Activated CD8-positive, alpha-beta memory T cell treated with anti-CD3 and anti-CD28 coated beads for 4 hours (primary cell): ENCODE measurements at places on chromosomes 16 and 17.
A peak's percentile ranks its signal among the peaks of the same experiment; 100 is the strongest.

DNA sequence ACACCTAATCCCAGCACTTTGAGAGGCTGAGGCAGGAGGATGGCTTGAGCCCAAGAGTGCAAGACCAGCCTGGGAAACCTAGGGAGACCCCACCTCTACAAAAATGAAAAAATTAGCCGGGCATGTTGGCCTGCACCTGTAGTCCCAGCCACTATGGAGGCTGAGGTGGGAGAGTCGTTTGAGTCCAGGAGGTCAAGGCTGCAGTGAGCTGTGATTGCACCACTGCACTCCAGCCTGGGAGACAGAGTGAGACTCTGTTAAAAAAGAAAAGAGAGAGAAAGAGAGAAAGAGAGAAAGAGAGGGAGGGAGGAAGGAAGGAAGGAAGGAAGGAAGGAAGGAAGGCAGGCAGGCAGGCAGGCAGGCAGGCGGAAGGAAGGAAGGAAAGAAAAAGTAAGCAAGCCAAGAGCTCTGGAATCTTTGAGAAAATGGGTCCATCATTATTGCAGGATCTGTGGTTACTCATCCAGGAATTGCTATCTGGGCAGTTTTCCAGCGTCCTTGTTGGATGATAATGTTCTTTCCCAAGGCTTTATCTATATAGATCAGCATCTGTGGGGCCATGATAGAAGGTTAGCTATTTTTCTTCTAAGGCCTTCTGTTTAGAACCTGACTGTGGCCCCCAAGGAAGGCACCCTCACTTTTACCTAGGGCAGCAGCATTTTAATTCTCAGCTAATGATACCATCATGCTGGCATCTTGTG lies 533.2 kb upstream of the CDH5 start:
- no peak for DNase-seq

- no peak for DNase-seq
Observed at GRCh38 chr17:17556671-17557070, 34.8 kb downstream of the PEMT start.

DNA sequence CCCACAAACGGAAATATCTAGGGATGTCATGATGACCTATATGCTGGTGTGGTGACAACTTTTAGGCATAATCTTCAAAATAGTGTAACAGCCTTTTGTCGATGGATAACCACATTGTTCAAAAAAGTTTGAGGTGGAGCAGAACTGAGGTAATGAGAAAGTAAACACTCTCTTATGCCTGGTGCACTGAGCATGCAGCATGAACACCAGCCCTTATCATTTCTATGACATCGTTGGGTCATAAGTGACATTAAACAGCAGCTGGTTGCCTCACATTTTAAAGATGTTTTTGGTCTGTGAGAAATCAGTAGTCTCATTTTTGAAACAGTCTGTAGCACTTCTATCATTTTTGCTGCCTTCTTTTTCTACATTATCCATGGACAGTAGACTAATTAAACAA lies 1.8 kb downstream of the KRT23 start:
- no peak for DNase-seq

DNA sequence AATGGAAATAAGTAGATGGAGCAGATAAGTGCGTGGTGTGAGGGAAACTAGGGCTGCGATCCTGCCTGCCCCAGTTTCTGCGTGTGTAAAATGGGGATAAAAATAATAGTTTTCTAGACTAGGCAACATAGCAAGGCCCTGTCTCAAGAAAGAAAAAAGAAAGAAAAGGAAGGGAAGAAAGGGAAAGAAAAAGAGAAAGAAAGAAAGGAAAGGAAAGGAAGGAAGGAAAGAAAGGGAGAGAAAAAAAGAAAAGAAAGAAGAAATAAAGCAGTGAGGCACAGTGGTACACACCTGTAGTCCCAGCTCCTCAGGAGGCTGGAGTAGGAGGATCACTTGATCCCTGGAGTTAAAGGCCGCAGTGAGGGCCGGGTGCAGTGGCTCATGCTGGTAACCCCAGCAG lies 2.2 kb upstream of the PKMYT1 start:
- no peak for DNase-seq

DNA sequence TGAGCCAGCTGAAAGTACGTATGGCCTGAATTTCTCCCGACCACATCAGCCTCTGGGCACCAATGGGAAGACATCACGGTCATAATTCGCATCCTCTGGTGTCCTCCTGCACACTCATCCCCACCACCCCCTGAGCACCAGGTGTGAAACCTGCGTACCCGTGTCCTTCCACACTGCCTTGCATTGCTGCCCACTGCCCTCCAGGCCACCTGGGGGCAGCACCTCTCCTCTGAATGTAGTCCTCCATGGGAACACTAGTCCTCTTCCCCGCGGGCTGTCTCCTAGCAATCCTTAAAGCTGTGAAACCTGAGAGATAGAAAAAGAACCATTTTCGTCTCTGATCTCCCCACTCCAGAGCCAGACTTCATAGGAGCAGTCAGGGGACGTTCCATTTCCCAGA lies 125.5 kb downstream of the ZNF18 start:
- no peak for DNase-seq

- DNase-seq: no peak
Observed at GRCh38 chr16:72428681-72429376, 256.9 kb upstream of the PMFBP1 start.

DNA sequence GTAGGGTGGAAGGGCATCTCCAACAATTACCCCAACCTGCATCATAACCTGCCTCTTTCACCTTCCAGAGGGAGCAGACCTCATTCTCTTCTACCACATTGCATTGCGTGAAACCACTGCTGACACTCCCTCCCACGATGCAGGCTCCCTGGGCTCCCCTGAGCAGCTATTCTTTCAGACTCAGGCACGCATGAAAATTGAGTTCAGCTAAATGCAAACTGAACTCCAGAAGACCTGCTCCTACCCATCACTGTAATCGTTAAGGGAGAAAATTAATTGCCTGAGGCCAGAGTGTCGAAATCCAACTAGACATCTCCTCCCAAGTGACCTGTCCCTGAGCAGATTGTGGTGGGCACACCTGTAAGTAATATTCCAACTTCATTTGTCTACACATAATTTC lies 186.0 kb downstream of the GRIN2A start:
- no peak for DNase-seq

GRCh38 chr17:59825533-59826322 lies 67.0 kb downstream of the TUBD1 start:
- DNase-seq: no peak

DNA sequence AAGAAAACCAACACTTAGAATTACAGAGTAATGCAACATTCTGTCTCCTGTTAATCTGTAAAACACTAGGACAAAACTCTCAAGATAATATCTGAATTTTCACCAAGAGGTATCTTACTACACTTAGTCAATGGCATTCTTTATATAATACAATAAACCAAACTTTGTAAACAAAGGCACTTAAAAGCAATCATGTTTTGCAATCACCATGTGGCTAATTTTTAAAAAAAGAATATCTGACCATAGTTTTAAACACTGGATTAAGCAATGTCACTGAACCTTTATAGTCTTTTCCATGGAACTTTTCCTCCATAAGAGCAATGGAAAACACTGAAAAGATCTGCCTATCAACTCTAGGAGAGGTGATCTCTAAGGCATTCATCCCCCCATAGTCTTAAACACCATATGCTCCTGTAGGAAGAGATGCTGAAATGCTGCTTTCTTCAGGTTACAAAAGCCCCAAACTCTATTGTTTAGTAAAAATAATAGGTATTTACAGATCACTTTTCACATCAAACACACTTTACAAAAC lies 144.2 kb upstream of the CORO6 start:
- no peak for DNase-seq

DNA sequence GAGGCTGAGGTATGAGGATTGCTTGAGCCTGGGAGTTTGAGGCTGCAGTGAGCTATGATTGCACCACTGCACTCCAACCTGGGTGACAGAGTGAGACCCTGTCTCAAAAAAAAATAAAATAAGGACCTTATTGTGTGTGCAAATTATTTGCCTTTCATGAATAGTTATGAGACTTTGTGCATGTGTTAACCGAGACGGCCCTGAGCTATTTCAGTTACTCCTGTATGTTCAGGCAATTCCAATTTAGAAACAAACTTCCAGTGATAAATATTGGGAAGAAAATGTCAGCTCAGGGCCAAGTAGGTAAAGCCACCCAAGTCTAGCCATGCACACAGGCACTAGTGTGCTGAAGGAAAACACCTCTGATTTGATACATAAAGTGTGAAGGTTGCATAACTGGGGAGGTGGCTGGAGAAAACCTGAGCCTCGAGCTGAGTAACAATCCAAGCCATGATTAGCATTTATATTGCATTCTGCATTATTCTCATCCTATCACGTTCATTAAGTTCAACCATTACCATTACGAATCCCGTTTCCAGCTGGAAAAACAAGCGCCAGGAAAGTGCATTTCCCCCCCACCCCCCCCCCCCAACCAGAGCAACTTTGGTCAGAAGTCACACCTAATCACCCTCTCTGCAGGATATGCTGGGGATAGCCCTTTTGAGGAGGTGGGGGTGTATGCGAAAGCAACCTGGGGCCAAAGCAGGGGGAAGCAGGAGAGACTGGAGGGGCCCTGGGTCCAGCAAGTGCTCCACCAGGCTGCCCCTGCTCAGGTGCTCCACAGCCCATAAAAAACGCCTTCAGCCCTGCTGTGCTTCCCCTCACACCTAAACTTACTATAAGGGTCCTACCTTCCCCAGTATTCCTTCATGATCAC lies 18.6 kb upstream of the ENDOV start:
- DNase-seq: no peak

DNA sequence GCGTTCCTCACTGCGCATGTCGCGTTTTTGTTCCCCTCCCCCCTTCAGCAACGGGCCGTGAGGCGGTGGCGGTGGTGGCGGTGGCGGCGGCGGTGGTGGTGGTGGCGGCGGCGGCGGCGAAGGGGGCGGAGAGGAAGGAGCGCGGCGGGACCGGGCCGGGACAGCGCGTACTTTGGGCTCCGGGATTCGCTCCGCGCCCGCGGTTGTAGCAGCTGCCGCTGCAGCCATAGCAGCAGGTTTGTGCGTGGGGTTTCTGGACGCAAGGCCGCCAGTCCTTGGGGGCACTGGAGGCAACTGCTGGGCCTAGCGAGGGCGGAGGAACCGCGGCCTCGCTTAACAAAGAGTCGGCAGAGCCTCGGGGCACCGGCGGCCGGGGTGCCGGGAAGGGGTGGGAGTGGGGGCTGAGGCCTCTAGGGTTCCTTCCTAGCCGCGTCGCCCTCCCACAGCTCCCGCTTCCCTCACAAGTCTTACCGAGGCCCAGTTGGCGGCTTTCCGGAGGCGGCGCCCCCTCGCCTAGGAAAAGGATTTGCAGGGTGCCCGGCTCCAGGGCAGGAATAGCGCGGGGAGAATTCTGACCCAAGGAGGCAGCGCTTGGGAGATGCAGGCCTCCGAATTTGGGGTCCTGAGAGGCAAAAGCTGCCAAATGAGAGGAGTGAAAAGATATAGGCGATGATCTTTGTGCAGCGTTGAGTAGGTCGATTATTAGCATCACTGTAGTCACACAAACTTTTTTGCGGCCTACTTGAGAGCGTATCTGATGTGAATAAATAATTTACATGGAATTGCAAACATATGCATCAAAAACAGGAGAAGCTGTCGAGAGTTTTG lies at the start of gene DDX42:
TSS of gene DDX42 (plus strand) at position 30 of the 828 bp plus-strand sequence. CDS start 12,880 bp downstream, outside the sequence.
- DNase-seq: peak; percentile 11

GRCh38 chr16:51881731-51882130 lies 665.2 kb downstream of the TOX3 start:
- DNase-seq: no peak

- DNase-seq: no peak
Observed at GRCh38 chr16:86681031-86681756, 102.8 kb downstream of the FOXL1 start.

- no peak for DNase-seq
Observed at GRCh38 chr16:49183911-49184310, 97.7 kb downstream of the CBLN1 start.

GRCh38 chr17:64216338-64217248 lies 46.5 kb downstream of the TEX2 start:
- DNase-seq: no peak

GRCh38 chr17:35773679-35774425 lies 13.2 kb downstream of the C17orf50 start:
- DNase-seq: no peak

DNA sequence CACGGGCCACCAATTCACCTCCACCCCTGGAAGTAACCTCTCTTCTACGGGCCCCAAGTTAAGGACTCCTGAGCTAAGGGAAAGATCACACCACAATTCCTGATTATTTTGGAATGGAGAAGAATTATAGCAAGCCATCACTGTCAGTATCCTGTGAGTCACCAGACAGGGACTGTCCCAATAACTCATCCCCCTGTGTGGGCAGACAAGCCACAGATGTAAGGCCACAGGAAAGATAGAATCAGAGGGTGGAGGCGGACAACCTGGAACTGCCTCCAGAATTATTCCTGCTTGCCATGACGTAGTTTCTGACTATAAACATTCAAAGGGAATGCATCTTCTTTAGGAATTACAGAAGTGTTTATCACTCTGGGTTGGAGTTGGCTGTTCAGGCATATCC lies 5.8 kb upstream of the MYO1D start:
- DNase-seq: no peak

GRCh38 chr17:80082403-80083135 lies 18.8 kb upstream of the GAA start:
- DNase-seq: no peak

- DNase-seq: no peak
Observed at GRCh38 chr16:23114131-23114904, 34.9 kb downstream of the USP31 start.

GRCh38 chr16:13344001-13344400 lies 442.6 kb downstream of the SHISA9 start:
- no peak for DNase-seq

GRCh38 chr17:42180922-42181850 lies at the start of gene KCNH4:
KCNH4 (minus strand) TSS chr17:42181142; CDS start chr17:42180945, 197 bp downstream.
- DNase-seq: peak; percentile 83

DNA sequence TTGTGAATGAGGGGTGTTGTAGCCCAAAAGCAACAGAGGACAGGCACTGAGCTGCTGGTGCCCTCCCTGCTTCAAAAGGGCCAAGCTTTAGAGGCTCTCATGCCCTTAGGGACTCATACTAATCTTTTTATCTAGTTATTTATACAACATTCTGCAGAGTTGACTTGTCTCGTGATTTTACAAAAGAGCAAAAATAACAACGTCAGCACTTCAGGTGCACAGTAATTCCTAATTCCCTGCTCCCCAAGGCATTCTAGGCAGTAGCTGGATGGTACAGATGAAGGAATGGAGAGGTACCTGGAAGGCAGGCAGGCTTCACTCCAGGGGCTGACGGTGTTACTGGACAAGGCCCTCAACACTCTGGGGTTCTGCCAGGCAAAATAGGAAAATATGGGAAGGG lies 406.7 kb upstream of the CCL2 start:
- no peak for DNase-seq

DNA sequence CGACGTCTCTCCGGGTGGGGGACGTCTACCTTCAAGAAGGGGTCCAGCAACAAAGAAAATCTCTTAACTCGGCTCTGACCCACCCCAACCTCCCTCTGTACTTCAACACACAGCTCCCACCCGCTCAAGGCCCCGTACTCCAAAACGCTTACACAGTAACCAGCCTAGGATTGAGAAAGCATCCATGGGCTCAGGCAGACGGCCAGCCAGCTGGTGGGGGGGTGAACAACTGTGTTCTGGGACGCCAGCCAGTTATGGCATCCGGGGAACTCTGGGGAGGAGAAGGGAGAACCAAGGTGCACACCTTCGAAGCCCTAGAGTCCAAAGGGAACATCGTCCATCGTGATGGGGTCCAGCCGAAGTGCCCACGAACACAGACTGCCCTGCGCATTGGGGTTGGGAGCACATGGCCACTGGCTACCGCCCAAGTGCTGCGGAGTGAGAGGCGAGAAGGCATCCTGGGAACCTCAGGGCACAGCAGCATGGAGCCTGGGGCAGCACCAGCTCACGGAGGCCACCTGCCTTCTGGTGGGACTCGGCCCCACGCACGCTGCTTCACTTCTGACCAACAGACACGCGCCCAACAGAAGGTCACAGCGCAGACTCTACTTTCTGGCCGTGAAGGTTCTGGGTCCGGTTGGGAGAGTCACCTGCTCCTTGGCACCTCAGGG lies 14.3 kb downstream of the SLC16A3 start:
- DNase-seq: no peak

- no peak for DNase-seq
Observed at GRCh38 chr16:2233872-2234812, 2.1 kb upstream of the DNASE1L2 start.
